T-helper 2 cell treated with Interferon-gamma antibody and Interleukin-4, amounts not matched to agents 5 μg/mL and 100 μg/mL, for 36 hours (primary cell): ENCODE measurements at places on chromosomes 2 and 18.

DNA sequence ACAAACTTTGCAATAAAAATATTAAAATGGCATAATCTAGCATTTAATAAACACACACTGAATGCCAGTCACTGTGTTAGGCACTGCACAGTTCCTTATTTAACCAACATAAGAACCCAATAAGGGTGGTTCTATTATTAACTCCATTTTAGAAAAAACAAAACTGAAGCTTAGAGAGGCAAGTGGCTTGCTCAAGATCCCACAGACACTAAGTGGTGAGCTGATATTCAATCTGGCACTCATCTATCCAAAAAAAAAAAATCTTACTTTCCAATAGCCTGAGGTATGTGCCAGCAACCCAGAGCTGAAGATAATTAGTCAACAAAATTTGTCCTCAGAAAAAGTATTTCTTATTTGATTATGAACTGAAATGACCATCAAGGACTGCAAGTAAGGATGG lies 799 bp downstream of the CYTIP start:
- DNase-seq = no peak

DNA sequence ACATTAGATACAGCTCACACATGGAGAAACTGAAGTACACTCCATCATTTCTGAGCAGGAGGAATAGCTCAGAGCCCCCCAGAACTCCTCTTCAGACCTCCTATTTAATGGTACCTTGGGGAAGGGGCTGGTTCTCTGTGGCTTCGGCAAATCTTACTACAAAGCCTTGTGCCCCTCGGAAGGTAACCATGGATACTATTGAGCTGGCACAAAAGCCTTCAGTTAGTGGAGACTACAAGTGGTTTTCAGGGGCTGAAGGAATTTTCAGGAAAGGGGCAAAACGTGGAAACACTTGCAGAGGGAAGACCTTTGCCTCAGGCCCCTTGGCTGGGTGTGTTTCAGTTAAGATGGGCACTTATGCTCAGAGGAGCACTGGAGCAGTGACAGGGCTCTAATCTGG lies 1.1 kb upstream of the FAM237A start:
- no peak for DNase-seq

DNA sequence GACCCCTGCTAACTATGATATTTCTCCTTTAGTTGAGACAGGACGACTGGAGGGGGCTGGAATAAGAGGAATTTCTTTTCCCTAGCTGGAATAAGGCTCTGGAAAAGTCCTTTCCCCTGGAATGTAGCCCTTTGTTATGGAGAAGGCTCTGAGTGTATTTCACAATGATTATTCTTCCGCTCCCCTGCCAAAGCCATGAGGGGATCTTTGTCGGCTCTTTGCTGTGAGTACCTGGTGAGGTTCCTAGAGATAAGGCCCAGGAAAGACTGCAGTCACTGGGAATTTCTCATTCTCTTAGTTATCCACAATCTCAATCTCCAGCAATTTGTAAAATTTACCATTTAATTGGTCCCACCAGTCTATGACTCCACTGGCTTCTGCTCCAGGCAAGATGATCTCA lies 340.2 kb upstream of the HNRNPA3 start:
- no peak for DNase-seq

- DNase-seq = no peak
These were observed 307.8 kb upstream of the CELF4 start for GRCh38 chr18:37873416-37873815.

- DNase-seq = no peak
These were observed 363.8 kb upstream of the HNRNPA3 start for GRCh38 chr2:176848844-176849243.

DNA sequence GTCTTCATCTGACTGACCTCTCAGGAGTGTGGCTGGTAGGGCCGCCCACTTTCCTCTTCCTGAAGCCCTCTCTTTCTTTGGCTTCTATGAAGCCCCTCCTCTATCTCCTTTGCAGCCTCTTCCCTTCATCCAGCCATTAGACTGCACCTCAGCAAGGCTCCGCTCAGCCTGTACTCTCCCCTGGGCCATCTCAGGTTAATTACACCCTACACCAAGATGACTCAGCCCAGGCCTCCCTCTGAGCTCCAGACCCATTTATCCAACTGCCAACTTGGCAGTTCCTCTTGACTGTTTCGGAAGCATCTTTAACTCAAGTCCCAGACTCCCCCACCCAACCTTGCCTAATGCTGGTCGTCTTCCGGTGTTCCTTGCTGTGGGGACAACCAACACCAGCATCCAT lies 5.8 kb upstream of the WNT6 start:
- no peak for DNase-seq

DNA sequence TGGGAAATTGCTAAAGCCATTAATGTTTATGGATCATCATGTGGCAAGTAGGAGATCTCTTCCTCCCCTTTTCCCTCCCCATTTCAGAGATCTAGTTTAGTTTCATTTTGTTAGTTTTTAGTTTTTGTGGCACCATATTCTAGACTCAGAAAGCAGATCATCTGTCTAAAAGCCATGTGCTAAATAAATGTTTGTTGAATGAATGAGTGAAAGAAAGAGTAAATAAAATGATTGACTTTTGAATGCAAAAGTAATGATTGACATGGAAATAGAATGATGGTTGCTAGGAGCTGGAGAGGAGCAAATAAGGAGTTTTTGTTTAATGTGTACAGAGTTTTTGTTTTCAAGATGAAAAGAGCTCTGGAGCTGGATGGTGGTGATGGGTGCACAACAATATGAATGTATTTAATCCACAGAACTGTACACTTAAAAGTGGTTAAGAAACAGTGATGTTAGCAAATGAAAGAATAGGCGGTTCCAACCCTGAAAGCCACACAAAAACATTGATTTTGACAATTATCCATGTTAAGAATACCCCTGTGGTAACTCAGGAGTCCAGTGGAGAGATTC lies 23.6 kb downstream of the TMEM178A start:
- no peak for DNase-seq
